NCI-H1417 treated with DMSO at 0.1 percent for 48 hours (cell line): ENCODE measurements at places on chromosomes 12 and 14.
A peak's percentile ranks its signal among the peaks of the same experiment; 100 is the strongest.

- DNase-seq, result no peak
These were observed 3.2 kb downstream of the USP44 start for GRCh38 chr12:95548056-95548538.

GRCh38 chr14:104660597-104660996 is 28.8 kb upstream of the INF2 start:
- DNase-seq, result no peak

DNA sequence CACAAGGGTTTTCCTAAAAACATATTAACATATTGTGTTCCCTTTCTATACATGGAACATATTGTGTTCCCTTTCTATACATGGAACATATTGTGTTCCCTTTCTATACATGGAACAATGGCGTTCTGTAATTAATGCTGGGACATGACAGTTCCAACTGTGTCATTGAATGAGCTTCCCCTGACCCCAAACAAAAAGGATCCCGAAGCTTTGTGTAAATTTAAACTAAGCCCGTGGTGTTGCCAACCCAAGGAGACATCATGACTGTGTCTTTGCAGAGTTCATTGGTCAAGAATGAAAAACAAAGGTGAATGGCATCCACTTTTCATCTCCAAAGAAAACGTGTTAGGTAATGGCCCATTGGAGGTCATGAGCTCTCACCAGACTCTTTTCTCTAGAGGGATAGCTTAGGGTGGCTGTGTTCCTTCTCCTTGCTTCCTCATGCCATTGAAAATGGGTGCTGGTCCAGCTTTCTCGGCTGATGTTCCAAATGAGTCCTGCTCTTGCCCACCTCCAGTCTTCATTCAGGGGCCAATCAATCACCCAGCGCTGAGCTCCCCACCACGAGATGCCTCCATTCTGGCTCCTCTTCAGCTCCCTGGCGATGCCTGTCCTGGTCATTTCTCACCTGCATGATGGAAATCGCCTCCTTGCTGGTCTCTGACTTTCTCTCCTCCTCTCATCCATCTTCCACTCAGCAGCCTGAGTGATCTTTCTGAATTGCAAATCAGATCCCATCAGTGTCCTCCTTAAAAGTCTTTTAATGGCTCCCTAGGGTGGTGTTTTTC is 156.1 kb downstream of the VRK1 start:
- DNase-seq, result no peak

GRCh38 chr14:63848890-63849289 is 3.9 kb upstream of the SYNE2 start:
- no peak for DNase-seq

GRCh38 chr12:25817166-25817565 is 141.3 kb upstream of the RASSF8 start:
- no peak for DNase-seq

DNA sequence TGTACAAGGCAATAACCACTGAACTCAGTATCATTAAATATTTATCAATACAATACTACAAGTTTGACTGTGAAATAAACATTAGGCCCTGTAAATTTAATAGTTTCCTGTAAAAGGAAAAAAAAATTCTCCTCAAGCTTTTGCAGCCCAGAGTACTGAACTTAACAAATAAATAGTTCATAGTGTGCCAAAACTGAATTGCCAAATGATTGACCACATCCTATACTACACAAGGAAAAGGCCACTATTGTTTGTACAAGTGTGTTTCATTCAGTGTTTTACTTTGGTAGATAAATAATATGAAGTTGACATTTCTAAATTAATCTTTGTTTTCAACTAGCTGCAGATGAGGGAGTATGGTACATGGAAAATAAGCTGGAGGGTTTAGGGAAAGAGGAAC is 379.6 kb downstream of the FLRT2 start:
- no peak for DNase-seq

- no peak for DNase-seq
These were observed 54.9 kb downstream of the PLEKHG7 start for GRCh38 chr12:92757597-92758121.

- no peak for DNase-seq
These were observed 58.2 kb downstream of the ESR2 start for GRCh38 chr14:64235652-64236640.

GRCh38 chr12:119699199-119699760 is 31.3 kb downstream of the PRKAB1 start:
- DNase-seq, result no peak

DNA sequence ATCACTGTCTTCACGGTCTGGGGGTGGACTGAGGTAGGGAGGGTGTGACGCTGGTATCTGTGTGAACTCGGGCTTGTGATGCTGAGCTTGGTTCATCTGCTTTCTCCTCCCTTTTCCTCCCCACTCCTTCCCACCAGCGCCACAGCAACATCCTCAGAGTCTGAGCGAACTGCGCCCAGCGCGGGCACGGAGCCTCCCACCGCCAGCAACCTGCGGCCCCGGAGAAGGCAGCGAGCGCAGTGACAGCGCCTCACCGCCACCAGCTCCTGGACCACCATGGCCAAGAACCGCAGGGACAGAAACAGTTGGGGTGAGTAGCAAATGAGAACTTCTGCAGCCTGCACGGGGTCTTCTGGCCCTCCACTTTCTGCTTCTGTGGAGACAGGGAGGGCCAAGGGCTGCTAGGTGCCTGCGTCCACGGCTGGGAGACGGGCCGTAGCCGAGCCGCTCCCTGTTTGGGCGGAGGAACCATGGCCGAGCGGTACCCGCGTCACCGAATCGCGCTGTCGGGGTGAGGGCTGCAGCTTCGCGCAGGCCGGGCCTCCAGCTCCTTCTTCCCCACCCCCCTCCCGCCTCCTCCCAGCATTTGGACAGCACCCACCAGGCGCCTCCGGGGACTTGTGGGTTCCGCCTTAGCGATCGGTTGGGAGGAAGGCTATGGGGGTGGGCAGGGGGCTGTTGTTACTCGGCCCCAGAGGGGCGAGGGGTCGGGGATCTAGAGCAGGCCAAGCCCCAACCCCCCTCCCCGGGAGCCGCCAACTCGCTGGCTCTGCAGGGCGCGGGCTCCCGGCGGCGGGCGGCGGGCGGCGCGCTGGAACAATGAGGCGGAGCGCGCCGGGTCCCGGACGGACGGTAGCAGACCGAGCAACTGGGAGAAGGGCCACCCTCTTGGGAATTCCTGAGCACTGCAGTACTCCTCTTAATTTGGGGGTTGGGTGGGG is at the start of gene ATL1:
TSS of gene ATL1 (plus strand) at position 156 of the 941 bp plus-strand sequence. CDS start at position 277, 121 bp downstream.
- DNase-seq, result peak; percentile 70
